ENCODE measurements at places on chromosomes 6 and 20.

DNA sequence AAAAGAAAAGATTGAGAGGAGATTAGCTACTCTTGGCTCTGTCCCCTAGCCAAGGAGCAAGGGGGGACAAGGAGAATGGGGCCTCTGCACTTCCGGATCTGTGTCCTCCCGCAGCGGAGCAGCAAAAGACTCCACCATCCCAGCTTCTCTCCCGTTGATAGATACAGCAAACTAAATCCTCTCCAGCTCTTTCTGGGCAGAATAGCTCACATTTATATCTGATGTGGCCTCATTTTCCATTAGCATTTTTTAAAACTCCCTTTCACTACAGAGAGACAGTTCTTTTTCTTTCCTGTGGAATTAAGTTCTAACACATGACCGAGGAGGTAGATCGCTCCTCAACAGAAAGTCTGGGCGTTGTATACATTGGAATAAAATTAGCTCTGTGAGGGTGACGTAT lies 260.9 kb upstream of the SOX4 start:
- DNase-seq = no peak

GRCh38 chr6:122833021-122833491 lies 44.0 kb downstream of the SMPDL3A start:
- DNase-seq = no peak

DNA sequence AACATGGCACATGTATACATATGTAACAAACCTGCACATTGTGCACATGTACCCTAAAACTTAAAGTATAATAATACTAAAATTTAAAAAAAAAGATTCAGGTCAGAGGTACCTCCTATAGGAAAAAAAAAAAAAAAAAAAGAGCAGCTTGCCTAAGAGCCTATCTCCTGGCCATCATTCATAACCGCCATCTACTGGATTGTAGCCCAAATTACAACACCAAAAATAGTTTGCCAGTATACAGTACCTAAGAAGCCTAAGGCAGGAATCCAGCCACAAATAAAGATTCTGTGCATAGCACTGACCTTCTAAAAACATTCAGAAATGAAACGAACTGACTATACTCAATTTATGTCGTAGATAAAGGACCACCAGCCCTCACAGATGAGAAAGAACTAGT lies 438.4 kb upstream of the ADGRB3 start:
- no peak for DNase-seq

GRCh38 chr6:111282515-111282914 lies 195.2 kb downstream of the SLC16A10 start:
- DNase-seq = no peak

DNA sequence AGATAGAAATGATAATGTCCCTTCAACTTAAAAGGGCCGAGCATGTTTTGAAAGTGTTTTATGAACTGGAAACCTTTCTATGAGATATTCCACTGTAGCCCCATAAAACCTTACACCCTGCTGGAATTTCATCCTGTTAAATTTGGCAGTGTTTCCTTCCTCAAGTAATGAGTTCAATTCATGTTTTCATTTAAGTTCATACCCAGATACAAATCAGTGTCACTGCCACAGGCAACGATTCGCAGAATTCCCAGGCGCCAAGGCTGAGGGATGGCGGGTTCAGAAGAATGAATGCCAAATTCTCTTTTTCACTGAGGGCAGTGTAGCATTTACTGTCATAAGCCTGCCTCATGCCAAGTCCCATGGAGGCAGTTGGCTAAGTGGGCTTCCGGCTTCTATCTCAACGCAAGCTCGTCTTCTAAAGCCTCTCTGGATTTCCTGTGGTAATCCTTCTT lies 511.8 kb upstream of the ID4 start:
- DNase-seq = no peak

DNA sequence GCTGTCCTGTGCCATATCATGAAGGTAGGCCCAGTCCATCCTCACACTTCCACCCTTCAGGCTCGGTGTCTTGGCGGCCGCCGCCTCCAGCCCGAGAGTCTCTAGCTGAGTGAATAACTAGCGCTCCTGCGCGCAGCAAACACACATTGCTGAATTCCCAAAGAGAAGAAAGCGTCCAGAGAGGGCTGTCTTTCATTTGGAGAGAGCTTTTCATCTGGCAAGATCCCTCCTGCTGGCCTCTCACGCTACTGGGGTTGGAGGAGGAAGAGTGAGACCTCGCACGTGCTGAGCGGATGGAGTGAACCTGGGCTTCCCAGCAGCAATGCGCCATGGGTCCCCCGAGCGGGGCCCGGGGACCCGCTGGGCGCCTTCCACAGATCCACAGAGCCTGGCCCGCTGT lies 73.2 kb downstream of the NCR2 start:
- DNase-seq = no peak

GRCh38 chr20:59137532-59137931 lies 26.1 kb upstream of the ZNF831 start:
- DNase-seq = no peak

GRCh38 chr20:18729231-18729825 lies 84.3 kb upstream of the SCP2D1 start:
- no peak for DNase-seq

DNA sequence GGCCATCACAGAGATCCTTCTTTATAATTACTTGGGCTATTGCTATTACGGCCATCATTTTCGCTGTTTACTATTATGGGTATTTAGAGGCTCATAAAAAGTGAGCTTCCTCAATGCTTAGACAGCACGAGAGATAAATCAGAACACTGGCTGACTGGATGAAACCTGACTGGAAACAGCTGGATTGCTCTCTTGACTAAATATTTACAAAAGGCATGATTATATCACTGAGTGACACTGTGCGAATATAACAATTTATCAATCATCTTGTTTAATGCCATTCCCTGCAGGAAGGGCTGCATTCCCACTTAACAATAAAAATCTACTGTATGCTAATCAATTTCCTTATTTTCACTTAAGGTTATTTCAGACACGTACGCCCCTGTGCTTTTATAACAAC lies 260.1 kb upstream of the ARID1B start:
- DNase-seq = no peak

GRCh38 chr20:63591147-63591533 lies 17.1 kb upstream of the HELZ2 start:
- DNase-seq = no peak

DNA sequence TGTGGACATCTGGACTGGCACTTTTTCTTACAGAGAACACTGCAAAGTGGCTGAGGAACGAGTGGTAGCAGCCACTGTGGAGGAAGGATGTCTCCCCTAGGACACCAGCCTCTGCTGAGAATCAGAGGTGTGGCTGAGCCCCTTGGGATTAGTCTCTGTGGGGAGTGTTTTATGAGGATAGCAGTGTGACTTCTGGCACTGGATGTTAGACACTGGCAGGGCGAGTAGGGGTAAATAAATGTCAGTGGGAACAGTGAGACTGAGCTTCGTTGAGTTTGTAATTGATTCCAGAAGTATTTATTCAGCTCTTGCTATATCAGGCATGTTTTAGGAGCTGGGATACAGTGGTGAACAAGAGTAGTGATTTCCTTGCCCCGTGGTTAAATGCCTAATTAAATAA lies 124.0 kb downstream of the JARID2 start:
- DNase-seq = no peak

GRCh38 chr6:105433723-105434122 lies 30.8 kb upstream of the PREP start:
- no peak for DNase-seq

DNA sequence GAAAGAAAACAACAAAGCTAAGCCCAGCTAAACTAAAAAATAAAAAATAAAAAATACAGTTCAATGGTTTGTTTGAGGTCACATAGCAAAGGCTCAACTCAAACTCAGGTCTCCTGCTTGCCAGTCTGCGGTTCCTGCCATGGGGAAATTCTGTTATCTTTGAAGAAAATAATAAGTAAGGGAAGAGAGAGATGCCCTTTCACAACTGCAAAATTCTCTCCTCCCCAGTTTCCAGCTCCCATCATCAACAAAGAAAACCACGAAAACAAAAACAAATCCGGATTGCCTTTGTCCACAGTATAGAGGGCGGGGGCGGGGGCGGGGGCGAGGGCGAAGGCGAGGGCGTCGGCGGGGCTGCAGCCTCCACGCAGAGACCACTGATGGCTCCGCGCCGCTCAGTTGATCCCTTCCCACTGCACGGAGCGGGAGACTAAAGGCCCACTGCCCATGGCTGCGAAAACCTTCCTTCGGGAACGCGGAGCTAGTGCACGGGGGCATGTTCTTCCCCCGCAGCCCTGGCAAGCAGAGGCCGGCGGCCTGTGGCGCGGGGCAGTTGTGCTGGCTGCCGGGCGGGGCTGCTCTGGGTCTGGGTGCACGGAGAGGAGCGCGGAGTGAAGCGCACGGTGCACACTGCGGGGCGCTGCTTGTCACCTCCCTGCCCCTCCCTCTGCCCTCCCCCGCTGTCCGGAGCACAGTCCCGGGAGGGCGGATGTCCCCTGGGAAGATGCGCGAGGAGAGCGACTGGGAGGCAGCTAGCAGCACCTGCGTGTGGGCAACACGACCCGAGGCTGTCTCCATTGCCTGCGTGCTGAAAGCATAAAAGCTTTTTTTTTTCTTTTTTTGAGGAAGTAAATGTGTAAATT lies 54.1 kb upstream of the TPD52L1 start:
- DNase-seq = no peak

GRCh38 chr6:35453236-35453635 lies 1.1 kb downstream of the FANCE start:
- DNase-seq = no peak

DNA sequence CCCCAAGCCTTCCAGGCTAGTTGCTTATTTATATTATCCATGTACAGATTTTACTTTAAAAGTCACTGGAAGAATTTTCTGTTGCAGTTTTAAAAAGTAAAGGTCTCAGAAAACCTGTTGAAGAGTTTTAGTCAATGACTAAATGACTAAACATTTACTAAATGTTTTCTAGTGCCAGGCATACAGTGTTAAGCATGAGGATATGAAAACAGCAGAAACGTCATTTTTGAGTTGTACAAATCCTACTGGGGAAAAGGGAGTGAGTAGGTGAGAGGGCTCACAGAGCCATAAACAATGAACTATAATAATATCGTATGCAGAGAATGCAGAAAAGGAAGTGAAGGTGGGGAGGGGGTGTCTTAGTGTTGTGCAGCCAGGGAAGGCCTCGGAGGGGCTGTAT lies 66.3 kb downstream of the MAN1A1 start:
- no peak for DNase-seq

DNA sequence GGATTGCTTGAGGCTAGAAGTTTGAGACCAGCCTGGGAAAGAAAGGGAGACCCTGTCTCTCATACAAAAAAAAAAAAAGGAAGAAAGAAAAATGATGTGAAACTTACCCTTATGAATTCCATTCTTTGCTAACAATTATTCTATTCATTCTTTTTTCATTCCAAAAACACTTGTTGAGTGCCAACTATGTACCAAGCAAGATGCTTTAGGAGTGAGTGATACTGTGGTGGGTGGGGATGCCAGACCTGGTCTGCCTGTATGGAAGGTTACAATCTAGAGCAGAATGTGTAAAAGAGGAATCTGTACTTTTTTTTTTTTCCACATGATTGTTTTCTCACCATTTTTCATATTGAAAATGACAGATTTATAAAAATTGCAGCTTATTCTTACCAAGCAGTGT lies 73.8 kb upstream of the TULP1 start:
- DNase-seq = no peak

DNA sequence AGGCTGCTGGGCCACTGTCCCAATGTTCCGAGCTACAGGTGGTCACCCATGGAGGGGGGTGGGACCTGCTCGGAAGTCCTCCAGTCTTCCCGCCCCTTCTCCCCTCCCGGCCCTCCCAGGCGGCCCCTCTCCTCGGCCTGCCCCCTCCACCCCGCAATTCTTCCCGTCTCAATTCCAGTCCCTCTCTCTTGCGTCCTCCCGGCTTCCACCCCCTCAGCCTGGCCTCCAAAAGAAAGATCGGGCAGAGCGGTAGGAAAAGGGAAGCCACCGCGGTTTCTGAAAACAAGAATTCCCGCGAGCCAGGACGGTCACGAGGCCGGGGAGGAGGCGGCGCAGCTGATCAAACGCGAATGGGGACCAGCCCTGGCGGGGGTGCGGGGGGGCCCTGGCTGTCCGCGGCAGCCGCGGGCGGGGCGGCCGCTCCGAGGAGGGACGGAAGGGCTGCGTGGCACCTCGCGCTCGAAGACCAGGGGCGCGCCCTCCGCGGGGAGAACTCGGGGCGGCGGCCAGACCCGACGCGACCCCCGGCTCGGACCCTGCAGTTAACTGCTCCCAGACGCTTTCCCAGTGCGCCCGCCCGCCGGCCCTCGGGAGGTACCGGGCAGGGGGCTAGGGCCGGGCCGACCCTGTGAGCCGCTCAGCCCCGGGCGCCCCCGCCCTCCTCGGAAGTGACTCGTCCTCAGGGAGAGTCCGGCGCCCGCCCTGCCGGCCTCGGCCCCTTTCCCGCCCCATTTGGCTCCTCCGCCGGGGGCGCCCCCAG lies 1.0 kb downstream of the PXDC1 start:
- DNase-seq = no peak

DNA sequence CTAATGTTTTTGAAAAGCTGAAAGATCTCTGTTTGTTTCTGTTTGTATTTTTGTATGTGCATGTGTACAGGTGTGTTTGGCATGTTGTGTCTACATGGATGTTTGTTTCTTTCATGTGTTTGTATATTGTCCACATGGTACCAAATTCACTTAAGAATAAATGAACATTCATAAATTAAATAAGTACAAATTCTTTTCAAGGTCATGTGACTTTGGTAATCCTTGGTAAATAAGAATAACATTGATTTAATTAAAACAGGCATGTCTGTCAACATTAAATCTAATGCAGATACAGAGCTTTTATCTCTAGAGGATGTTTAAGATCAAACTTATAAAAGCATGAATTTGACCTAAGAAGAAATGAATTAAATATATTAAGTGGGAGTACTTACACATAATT lies 219.8 kb upstream of the EPHA7 start:
- DNase-seq = no peak

Measured in T-helper 1 cell (primary cell).